ENCODE measurements at places on chromosomes 5 and 9.

GRCh38 chr9:92711844-92712243, 41.9 kb upstream of the IPPK start:
- DNase-seq = no peak

- no peak for DNase-seq
These were observed 307.3 kb upstream of the NREP start for GRCh38 chr5:112064271-112064701.

GRCh38 chr5:125575891-125576505, 829.6 kb upstream of the ZNF608 start:
- DNase-seq = no peak

DNA sequence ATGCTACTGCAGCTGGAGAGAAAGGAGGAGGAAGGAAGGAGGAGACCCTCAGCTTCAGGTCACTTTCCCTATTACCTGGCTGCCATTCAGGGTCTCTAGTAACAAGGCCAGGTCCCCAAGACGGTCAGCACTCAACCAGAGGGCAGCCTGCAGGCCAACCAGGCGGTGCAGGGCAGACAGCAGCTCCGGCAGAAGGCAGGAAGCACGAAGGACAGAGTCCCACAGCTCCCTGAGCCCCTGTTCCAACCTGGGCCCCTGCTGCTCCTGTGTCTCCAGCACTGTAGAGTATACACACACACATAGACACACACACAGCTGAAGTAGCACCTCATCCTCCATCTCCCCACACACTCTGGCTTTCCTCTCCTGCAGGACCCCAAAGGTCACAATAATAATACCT, 1.7 kb downstream of the FANCG start:
- DNase-seq = no peak

GRCh38 chr5:911601-912000, 18.9 kb downstream of the TRIP13 start:
- peak; percentile 59 for DNase-seq

- DNase-seq = peak; percentile 83
These were observed 470.6 kb downstream of the CCDC171 start for GRCh38 chr9:16023446-16023845.

GRCh38 chr5:157471709-157472108, 11.7 kb downstream of the NIPAL4 start:
- DNase-seq = no peak

GRCh38 chr9:79604921-79605562, 33.3 kb downstream of the TLE4 start:
- no peak for DNase-seq

- peak; percentile 100 for DNase-seq
These were observed 18.2 kb downstream of the SLC22A5 start for GRCh38 chr5:132387640-132388117.

- no peak for DNase-seq
These were observed 1644.5 kb upstream of the NUDT12 start for GRCh38 chr5:105207066-105207465.

DNA sequence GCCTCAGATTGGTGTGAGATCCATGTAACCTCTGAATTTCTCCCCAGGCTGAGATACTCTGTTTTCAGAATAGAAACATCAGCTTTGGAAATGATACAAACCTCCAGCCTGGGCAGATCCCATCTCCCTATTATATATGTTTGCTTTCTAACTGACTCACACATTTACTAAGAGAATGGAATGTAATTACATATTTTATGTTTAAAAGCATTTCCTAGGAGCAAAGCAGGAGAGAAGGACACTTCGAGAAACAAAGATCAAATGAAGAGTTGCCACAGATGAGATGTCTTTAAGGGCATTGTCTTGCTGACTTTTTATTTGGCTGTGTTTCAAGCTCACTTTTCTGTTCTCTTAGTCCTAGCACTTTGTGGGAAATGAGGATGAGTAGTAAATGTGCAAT, 96.3 kb downstream of the CDH18 start:
- DNase-seq = peak; percentile 13

- no peak for DNase-seq
These were observed 22.4 kb downstream of the IFNW1 start for GRCh38 chr9:21119093-21119770.

GRCh38 chr9:4842734-4843133, 50.0 kb downstream of the RCL1 start:
- no peak for DNase-seq

GRCh38 chr5:21613971-21614488, 1239.1 kb downstream of the CDH12 start:
- no peak for DNase-seq

- no peak for DNase-seq
These were observed 39.9 kb upstream of the SEMA6A start for GRCh38 chr5:116614603-116614920.

GRCh38 chr9:15944341-15944740, 391.5 kb downstream of the CCDC171 start:
- no peak for DNase-seq

DNA sequence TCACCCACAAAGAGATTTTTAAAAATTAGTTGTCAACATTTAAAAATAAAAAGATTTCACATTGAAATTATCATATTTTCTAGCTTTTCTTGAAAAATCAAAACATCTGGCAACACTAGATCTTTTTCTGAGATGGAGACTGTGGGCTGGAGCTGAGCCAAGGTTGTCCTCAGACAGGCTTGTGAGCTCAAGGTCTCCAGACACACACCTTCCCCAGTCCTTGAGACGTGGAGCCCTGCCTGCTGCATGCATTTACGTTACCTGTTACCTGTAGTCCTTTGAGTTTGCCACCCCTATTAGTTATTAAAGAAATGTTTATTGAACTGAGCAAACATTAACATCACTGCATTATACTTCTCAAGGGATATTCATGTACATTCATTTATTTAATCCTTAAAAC, 87.5 kb upstream of the TLE1 start:
- DNase-seq = no peak

DNA sequence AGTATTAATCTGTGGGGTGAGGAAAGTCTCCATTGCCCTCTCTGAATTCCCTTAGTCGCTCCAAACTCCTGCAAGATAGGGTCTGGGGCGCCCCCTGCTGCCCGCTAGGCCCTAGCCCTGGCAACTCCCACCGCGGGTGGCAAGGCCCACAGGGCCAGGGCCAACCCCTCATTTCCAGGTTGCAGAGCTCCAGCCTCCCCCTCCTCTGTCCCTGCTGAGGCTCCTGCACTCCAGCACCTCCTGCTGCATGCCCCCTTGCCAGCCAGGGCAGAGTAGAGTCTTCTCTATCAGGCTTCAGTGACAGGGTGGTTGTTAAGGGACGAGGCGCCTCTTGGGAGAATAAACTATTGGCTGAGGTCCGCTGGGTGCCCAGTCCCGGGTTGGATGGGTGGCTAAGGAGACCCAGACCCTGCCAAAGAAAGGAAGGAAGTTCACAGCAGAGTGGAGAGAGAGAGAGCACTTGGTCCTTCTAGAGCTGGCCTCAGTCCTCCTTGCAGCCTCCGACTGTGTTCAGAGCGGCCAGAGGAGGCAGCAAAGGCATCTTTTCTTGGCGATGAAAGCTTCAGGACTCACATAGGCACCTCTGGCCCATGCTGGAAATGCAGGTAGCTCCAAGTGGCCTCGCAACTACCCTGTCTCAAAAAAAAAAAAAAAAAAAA, 45.6 kb downstream of the SAR1B start:
- DNase-seq = peak; percentile 59

DNA sequence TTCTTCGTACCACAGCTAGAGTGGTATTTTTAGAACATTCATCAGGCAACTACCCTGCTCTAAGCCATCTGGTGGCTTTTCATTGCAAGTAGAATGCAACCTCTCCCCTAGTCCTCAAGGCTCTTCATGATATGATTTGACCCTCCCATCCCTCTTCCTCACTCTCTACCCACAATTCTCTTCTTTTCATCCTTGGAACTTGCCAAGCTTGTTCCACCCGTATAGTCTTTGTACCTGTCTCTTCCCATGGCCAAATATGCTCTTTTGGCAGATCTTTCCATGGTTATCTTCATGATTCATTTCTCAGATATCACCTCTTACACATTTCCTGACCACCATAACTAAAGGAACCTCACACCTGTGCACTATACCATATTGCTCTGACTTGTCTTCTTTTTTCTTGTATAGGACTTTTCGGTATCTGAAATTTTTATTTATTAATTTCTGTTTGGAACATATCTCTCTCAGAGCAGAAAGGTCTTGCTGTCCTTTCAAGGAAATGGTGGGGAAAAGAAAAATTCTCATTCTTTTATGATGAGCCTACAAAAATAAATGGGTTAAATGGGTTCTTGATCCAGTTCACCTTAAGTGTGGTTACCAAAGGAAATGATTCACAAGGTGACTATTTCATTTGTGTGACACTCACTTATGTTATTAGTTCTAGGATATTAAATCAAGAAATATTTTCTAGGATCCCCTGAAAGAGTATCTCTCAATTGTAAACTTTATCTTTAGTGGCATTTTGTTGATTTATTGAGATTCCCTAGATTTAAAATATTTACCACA, 3.7 kb upstream of the CD274 start:
- DNase-seq = no peak

- DNase-seq = no peak
These were observed 12.9 kb downstream of the RASGRF2 start for GRCh38 chr5:80973027-80973426.

- no peak for DNase-seq
These were observed 107.2 kb downstream of the TTLL11 start for GRCh38 chr9:121985792-121986494.

GRCh38 chr5:169081000-169081724, 219.8 kb downstream of the SLIT3 start:
- no peak for DNase-seq

- DNase-seq = no peak
These were observed 192.4 kb downstream of the SEMA6A start for GRCh38 chr5:116382032-116382873.

GRCh38 chr5:73266176-73266738, 93.3 kb downstream of the TMEM174 start:
- no peak for DNase-seq

- DNase-seq = no peak
These were observed 47.8 kb upstream of the KLF9 start for GRCh38 chr9:70462300-70462699.

- DNase-seq = no peak
These were observed 312.1 kb downstream of the CDH12 start for GRCh38 chr5:22541037-22541436.

GRCh38 chr9:94792511-94792910, 66.0 kb downstream of the AOPEP start:
- no peak for DNase-seq

DNA sequence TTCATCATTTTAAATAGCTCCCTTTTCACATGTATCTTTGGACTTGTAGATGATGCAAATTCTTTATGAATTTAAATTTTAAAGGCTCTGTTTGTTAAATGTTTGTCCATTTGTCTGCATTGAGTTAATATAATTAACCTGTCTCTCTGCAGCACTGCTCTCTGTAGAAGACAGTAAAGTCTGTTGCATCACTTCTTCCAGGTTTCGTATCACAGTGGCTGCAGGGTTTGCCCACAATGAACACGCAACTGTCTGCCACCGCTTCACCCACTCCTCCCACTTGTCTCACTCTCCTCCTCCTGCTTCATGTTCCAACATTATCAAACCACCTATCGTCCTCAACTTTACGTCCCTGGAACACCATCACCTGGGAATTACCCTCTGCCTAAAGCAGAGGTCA, 231.3 kb upstream of the SLC30A5 start:
- DNase-seq = no peak

GRCh38 chr9:130579738-130580463, 524 bp downstream of the FUBP3 start:
- no peak for DNase-seq

GRCh38 chr5:16378762-16379161, 86.8 kb downstream of the ZNF622 start:
- DNase-seq = no peak

GRCh38 chr9:89427621-89428221, 70.2 kb downstream of the SEMA4D start:
- DNase-seq = no peak

- DNase-seq = peak; percentile 15
These were observed 297.3 kb downstream of the NR3C1 start for GRCh38 chr5:143106174-143106573.

DNA sequence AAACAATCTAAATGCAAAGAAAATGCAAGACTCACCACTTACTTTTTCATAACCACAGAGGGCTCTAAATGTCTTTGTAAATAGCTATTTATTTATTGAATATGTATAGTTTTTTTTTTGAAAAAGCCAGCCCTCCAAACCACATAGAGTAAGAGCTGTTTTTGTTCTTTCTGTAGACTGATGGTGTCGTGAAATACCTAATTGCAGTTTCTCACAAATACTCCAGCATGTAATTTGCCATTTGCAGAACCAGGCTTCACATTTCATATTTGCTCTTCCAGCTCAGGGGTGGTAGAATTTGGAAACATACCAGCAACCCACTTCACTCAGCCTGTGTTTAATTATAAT, 159.8 kb downstream of the TMC1 start:
- no peak for DNase-seq

- no peak for DNase-seq
These were observed 35.7 kb downstream of the SECISBP2 start for GRCh38 chr9:89353989-89354388.

- no peak for DNase-seq
These were observed 29.9 kb upstream of the GNA14 start for GRCh38 chr9:77677957-77678535.

- no peak for DNase-seq
These were observed 291.1 kb downstream of the MLLT3 start for GRCh38 chr9:20331095-20331685.

DNA sequence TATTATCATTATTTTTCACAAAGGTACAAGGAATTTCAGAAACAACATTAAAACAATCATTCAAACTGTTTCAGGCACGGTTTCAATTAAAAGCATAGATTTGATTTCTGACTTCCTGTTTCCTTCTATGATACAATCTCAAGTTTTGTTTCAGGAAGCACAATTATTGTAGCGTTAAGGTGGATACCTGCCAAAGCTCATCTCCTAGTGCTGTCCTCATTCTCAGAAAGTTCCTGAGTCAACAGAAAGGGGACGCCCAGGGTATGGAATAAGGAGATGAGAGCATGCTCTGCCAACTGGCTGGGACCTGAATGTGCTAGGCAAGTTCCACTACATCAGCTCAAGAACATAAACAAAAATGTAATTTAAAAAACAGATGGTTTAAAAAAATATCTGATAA, 2.0 kb upstream of the TRIM14 start:
- DNase-seq = no peak

GRCh38 chr9:134209731-134210311, 45.5 kb upstream of the RNU6ATAC start:
- DNase-seq = no peak

DNA sequence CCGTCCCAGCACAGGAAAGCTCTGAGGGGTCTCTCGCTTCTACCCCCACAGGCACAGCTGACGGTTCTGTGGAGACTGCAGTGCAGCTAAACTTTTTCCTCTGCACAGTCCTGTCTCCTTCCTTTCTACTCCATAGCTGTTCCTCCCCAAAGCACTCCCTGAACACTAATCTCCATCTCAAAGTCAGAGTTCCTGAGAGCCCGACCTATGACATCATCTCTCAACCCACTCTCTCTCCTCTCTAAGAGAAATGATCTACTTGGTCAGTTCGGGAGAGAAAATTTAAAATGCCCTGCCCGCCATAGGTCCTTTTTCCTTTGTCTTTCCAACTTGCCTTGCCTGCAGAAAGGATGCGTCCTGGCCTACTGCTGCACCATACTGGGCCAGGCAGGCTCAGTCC, 90.6 kb downstream of the FANCC start:
- no peak for DNase-seq

- no peak for DNase-seq
These were observed 16.6 kb upstream of the C9orf152 start for GRCh38 chr9:110224583-110224982.

GRCh38 chr5:168778536-168778935, 199.4 kb upstream of the PANK3 start:
- no peak for DNase-seq

All from astrocyte of the cerebellum (primary cell).